Heart left ventricle (tissue), 16 donors: ENCODE measurements at places on chromosomes 7 and 10. TPM values are rescaled to one million over a fixed set of nuclear protein-coding genes. Genes with fewer than 3 reads are reported as not detected.

Gene CXCL12
- 203 TPM for total RNA-seq

Gene MET
- 18.3 TPM for total RNA-seq

Gene PRRT4
- total RNA-seq, result 1.9 TPM

Gene NPFFR1
- not detected for total RNA-seq

Gene APBB1IP
- total RNA-seq, result 3.3 TPM

Gene TNPO3
- 42.4 TPM for total RNA-seq

Gene CRPPA
- 8.1 TPM for total RNA-seq

DNA sequence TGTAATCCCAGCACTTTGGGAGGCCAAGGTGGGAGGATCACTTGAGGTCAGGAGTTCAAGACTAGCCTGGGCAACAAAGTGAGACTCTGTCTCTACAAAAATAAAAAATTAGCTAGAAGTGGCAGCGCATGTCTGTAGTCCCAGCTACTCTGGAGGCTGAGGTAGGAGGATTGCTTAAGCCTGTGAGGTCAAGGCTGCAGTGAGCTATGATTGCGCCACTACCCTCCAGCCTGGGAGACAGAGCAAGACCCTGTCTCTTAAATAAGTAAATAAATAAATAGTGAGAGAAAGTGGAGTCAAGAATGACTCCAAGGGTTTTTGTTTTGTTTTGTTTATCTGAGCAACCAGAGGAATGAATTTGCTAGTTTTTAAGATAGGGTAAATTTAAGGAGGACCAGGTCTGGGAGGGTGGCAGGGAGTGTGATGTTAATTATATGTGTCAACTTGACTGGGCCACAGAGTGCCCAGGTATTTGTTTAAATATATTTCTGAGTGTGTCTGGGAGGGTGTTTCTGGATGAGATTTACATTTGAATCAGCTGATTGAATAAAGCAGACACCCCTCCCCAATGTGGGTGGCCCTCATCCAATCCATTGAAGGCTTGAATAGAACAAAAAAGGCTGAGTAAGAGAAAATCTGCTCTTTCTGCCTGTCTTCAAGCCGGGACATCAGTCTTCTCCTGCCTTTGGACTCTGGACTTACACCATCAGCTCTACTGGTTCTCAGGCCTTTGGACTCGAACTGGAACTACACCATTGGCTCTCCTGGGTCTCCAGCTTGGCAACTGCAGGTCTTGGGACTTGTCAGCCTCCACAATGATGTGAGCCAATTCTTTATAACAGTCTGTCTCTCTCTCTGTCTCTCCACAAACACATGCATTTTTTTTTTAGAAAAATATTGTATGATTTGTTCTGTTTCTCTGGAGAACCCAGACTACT is 23.5 kb downstream of the IMPDH1 start:
- no peak for DNase-seq

DNA sequence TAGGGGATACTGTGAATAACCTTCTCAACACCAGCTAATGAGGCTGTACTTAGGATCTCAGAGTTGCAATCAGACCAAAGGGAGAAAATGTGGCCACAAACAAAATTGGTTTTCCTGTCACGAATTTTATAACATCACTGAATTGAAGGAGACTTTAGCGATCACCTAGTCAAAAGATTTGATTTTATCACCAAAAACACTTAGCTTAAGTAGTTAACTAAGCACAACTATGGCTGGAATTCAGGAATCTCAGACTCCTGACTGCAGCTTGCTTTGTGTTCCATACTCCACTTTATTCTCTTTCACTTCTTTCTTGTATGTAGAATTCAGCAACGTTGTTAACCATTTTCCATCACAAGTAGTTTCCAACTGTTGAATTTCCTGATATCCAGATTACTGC is 152.0 kb downstream of the SLC16A9 start:
- DNase-seq, result no peak

GRCh38 chr7:155734445-155734809 is 77.8 kb downstream of the SHH start:
- DNase-seq, result no peak

DNA sequence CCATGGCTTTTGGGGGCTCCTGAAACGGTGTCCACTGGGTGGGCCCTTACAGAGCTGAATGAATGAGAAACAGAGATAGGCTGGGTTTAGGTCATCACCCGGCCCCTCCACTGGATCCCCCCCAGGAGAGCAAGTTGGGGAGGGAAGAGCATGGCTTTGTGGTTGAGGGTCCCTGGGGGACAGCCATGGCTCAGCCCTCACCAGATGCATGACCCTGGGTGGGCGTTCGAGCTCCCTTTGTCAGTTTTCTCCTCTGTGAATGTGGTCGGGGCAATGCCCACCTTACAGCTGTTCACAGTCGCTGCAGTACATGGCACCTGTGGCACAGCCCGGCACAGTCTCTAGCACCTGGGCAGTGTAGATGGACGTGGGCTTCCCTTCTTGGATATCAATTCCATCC is 40.6 kb upstream of the CXCL12 start:
- DNase-seq, result no peak

DNA sequence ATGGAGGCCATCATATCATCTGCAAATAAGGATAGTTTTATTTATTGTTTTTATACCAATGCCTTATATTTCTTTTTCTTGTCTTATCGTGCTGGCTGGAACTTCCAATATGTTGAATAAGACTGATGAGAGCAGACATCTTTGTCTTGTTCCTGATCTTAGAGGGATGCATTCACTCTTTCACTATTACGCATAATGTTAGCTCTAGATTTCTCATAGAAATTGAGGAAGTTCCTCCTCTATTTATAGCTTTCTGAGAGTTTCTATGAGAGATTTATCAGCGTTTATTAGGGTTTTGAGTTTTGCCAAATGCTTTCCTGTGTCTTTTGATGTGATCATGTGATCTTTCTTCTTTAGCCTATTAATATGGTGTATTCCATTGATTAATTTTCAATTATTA is 49.3 kb downstream of the COL28A1 start:
- DNase-seq, result no peak

DNA sequence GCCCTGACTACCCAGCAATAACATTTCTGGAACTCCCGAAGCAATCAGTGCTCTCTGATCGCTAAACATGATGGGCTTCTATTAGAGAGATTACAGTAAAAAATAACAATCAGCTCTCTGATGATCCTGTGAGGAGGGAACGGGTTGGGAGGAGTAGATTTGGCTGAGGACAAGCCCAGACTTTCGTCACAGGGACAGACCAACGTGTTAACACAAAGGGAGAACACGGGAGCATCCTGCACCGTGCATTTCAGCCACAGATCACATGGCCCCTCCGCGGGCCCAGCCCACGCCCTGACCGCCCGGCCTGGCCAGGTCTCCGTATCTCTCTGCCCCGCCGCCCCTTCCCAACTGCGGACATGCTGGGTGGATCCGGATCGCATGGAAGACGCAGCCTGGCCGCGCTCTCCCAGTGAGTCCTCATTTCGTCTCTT is 95.0 kb upstream of the AGBL3 start:
- DNase-seq, result peak; percentile 88

DNA sequence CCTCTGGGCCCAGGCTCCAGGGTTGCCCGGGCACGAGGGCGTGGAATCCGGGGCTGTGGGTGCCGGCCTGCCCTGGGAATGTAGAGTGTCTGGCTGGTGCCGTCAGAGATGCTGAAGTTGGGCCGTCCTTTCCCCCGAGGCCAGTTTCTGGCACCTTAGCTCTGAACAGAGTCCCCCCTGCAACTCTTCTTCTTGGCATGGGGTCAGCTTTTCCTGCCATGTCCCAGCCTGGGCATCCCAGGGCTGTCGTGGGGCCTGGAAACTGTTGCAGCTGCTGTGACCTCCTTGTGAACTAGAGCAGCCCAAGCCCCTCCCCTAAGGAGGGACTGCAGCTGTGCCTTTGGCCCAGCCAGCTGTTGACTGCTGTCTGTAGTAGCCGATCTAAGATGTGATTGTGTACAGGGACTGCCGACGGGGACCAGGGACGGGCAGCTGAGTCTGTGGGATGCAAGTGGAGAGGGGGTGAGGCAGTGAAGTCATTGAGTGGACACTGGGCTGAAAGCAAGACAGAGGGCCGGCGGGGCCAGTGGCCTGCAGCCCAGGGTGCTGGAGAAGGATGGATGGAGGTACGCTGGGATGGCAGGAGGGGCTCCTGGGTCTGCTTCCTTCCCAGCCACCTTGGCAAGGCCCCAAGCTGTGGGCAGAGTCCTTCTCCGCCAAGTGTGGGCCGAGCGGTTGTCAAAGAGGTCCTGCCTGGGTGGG is 35.8 kb downstream of the GBX1 start:
- DNase-seq, result peak; percentile 39

DNA sequence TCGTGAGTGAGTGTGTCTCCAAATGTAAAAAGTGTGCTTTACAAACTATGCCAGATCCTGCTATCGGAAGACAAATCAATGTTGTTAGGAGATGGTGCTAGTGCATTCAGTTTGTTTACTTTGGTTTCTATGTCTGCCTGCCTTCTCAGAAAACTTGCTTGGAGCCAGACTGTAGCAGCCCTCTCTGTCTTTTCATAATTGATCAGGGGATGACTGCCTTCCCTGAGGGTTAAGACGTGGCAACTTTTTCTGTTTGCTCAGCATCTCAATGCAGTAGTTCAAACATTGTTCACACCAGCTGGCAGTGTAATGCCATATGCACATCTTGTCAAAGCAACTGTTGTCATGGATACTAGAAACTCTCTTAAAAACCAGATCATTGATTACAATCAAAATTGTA is 118.5 kb downstream of the FOXP2 start:
- DNase-seq, result no peak

- no peak for DNase-seq
Measured at GRCh38 chr10:22111260-22111659, 106.6 kb downstream of the EBLN1 start.

DNA sequence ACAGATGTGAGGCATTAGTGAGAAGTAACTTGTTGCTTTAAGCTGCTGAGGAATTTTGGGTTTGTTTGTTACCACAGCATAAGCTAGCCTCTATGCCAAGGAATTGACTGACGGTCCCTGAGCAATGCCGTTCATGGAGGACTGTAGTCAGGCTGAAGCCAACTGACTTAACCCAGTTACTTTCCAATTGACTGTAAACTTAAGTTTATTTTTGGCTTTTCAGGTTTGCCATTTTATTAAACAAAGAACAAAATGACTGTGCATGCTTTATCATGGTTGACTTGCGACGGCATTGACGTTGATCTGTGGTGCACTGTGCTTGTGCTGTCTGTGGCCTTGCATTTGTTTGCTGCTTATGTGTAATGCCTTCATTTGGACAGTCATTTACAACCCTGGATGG is 53.5 kb downstream of the DNAJB9 start:
- no peak for DNase-seq

DNA sequence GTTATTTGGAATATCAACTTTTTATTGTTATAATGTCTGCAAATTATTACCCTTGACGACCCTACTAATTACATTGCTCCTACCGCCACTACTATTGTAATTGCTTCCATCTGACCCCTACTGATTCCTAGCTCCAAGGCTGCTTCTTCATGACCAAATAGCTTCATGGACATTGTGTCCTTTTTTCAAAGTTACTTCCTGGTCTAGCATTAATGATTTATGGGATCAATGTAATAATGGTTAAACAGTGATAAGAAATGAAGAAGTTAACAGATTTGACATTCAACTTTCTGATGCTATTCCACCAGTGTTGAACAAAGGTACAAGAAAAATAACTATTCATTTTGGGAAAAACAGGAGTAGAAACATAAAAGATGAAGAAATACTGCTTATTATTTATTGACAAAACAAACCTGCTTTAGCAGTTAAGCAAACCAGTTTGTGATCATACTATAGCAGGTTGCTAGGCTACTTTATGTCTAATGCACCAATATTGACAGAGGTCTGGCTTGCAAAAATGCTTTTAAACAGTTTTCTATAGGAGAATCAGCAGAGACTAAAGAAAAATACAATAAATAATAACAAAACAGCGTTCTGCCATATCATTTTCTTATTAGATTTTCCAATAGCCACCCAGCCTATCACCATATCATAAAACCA is 125.8 kb downstream of the PCLO start:
- DNase-seq, result no peak

- DNase-seq, result no peak
Measured at GRCh38 chr7:84913731-84914130, 273.1 kb downstream of the SEMA3D start.

DNA sequence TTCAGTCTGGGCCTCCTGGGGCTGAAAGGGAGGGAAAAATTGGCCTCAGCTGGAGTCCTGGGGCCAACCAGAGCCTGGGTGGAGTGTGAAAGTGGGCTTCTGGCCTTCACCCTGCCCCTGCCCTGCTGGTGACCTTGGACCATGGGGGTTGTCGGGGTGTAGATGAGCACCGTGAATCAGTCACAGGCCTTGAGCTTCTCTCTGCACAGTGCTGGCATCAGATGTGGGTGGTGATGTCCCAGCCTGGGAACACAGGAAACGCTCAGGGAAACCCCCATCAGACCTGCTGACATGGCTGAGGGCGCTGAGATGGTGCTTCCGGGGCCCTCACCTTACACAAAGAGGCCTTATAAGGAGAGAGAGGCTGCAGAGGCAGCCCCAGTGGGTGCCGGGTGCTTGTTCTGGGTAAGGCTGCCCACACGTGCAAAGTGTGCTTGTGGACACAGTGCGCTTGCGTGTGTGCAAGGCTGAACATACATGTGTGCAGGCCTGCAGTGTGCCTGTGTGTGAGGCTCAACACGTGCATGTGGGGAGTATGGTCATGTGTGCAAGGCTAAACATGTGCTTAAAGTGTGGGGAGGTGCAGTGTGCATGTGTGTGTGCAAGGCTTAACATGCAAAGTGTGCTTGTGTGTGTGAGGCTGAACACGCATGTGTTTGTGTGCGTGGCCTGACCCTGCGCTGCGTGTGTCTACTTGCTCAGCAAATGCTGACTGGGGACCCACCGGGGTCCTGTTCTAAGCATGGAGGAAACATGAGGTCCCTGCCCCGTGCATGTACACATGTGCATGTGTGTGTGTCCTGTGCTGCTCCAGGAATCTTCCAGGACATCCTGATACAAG is 6.5 kb downstream of the ARPC1B start:
- DNase-seq, result no peak

GRCh38 chr10:4080225-4080805 is 295.3 kb upstream of the KLF6 start:
- DNase-seq, result no peak

DNA sequence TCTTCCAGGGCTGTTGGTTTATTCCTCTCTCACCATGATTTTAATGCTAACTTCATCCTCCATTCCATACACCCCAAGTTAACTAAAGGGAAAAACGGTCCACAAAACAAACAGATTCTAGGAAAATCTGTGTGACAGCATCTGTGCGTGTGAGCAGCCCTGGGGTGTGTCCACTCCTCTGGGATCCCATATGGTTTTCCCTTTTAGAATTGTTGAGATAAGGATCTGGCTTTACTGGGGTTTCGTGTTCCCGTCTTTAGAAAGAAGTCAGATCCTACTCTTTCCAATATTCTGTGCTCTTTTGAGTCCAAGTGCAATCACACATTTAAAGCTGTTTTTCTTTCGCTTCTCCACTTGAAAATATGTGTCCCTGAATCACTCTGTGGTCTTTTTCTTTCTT is 257.1 kb downstream of the KLF6 start:
- DNase-seq, result no peak

DNA sequence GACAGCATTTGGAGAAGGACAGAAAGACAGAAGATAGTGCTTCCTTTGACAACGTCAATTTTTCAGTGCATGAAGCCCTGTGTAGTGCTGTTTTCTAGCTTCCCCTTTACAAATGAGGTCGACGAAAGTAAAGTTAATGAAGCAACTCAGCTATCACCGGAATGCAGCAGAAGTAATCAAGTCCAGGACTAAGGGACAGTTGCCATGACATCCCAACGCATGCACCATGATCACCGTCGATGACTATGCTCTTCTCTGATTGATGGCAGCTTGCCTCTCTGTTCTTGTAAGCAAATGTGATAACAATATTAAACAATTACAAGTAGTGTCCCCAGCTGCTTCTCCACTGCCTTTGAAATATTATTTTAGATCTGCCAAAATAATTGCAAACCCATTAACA is 205.8 kb downstream of the FRMD4A start:
- DNase-seq, result no peak
